GM12878 (cell line): ENCODE measurements at places on chromosomes 5 and 9. TPM values are rescaled to one million over a fixed set of nuclear protein-coding genes. Genes with fewer than 3 reads are reported as not detected.

PCDHB15 gene
- not detected in 2 replicates for total RNA-seq

PTPRD gene
- total RNA-seq: 0.05 TPM in 2 replicates

LRRTM2 gene
- 0.05 TPM in 1 of 2 replicates, not detected in the other for total RNA-seq

NUTM2F gene
- total RNA-seq: not detected in 2 replicates

NKD2 gene
- total RNA-seq: 0.13 and 0.26 TPM in 2 replicates

PCDHB1 gene
- total RNA-seq: not detected in 2 replicates

SLC28A3 gene
- total RNA-seq: 0.11 and 0.13 TPM in 2 replicates

HINT1 gene
- total RNA-seq: 248 and 253 TPM in 2 replicates

NR4A3 gene
- 2.1 and 2.6 TPM in 2 replicates for total RNA-seq
